Tongue (tissue), 3 donors: ENCODE measurements at places on chromosomes 2 and 18.

- no peak for DNase-seq
Measured at GRCh38 chr2:168748461-168748860, 54.0 kb upstream of the NOSTRIN start.

GRCh38 chr2:207812726-207813080 is 43.0 kb upstream of the FZD5 start:
- DNase-seq = no peak

GRCh38 chr2:217326238-217327022 is 466.6 kb upstream of the TNP1 start:
- no peak for DNase-seq

- peak; percentile 48 for DNase-seq
Measured at GRCh38 chr2:126154256-126154785, 501.6 kb upstream of the GYPC start.

DNA sequence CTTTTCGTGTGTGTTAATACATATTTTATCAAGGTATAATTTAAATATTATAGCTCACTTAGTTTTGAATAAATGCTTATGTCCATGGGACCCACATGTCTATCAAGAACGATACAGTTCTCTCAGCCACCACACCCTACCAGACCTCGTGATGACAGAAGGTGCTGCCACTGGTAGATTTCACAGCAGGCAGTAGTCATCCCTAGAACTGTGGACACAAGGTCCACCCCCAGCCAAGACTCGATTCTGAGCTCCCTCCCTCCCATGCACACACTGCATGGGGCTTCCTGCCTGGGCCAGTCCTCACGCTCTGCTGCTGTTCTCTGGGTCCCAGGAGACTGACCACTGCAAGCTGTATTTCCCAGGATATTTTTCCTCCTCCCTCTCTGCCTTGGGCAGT is 26.5 kb upstream of the CREB1 start:
- DNase-seq = no peak

- DNase-seq = no peak
Measured at GRCh38 chr18:13290856-13291271, 72.3 kb downstream of the LDLRAD4 start.

- DNase-seq = no peak
Measured at GRCh38 chr2:12343141-12343540, 373.6 kb upstream of the TRIB2 start.

GRCh38 chr18:62101321-62101721 is 85.5 kb downstream of the PIGN start:
- DNase-seq = peak; percentile 76

DNA sequence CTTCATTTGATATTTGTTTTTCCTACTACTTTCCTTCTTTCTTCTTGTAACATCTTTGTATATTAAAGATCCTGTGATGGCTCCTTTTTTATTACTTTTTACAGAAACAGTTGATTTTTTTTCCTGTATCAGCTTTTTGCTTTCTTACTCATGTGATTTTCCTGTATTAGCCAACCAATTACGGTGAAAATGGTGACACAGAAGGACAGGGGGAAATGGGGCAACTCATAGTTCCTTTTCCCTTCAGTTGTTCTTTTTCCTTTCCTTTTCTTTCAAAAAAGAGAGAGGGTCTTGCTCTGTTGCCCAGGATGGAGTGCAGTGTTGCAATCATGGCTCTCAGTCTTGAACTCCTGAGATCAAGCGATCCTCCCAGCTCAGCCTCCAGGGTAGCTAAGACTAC is 117.8 kb downstream of the ATL2 start:
- DNase-seq = no peak

DNA sequence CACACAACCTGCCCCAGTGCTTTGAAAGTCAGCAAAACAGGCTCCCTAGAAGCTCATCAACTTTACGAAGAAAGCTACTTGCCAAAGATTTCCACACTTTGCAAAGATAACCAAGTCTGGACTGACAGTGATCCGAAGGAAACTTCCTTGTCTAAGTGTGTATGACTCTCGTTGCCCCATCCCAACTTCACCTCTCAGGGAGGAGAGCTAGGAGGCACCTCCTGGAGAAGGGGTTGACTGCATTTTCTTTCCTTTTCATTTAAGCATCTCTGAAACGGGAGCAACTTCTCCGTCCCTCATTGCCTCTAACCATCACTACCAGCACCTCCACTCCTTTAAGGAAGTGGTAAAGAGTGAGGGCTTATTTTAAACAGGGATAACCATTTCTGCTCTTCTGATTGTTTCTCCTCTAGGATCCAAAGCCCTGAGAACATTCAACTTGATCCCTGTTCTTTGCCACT is 7.0 kb downstream of the ZEB2 start:
- peak; percentile 55 for DNase-seq

- no peak for DNase-seq
Measured at GRCh38 chr18:37259711-37260110, 305.9 kb downstream of the CELF4 start.

- peak; percentile 94 for DNase-seq
Measured at GRCh38 chr2:20071397-20072383, 20.3 kb upstream of the LAPTM4A start.

DNA sequence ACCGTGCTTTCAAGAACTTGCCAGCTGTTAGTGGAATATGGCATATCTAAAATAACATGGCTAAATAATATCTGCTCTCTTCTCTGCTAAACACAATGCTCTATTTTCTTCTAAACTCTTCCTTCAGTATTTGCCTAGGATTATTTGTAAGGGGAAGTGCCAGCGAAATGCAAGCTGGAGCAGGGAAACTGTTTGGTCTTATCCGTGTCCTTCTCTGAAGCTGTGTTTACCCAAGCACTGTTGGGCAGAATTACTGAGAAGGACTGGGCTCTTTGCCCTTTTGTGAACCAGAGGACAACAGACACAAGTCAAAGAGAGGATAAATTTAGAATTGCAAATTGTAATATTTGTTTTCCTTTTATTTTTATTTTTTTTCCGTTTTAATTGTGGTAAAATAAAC is 23.6 kb downstream of the CPO start:
- DNase-seq = no peak

GRCh38 chr2:162175714-162176113 is 23.7 kb upstream of the GCG start:
- DNase-seq = no peak

DNA sequence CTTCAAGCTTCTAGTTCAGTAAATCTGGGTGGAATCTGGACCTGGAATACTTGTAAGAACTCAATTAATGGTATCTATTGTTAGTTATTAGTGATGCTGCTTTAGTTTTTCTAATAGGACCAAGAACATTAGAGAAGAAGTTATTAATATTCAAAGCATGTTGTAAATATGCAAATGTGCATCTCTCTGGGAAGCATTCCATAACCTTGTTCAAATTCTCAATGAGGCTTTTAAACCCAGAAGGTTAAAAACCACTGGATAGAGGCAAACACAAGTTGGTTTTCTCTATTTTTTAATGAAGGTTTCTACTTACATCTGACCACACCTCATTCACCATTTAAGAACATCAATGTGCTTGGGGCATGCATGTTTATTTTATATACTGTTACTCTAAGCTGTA is 16.1 kb upstream of the ACVR1C start:
- no peak for DNase-seq

GRCh38 chr2:47205576-47206141 is 50.6 kb upstream of the STPG4 start:
- DNase-seq = no peak

DNA sequence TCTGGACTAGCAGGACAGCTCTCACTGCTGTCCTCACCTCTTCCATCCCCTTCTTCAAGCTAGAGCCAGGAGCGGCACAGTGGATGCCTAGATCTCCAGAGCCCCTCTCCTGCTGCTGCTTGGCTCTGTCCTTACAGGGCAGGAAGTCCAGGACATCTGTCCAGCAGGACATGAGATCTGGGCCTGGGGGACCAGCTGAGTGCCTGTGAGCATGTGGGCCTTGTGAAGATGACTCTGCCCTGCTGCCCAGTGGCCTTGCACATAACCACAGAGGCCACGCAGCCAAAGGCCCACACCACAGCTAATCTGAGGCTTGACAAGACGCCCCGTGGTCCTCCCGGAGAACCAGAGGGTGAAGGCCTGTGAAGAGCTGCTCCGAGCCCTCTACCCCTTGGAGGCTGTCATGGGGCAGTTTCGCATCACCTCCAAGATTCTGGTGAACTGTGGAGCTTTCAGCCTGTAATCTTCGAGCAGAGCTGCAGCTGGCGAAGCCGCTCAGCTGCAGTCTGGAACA is 516.7 kb upstream of the HS6ST1 start:
- DNase-seq = no peak

DNA sequence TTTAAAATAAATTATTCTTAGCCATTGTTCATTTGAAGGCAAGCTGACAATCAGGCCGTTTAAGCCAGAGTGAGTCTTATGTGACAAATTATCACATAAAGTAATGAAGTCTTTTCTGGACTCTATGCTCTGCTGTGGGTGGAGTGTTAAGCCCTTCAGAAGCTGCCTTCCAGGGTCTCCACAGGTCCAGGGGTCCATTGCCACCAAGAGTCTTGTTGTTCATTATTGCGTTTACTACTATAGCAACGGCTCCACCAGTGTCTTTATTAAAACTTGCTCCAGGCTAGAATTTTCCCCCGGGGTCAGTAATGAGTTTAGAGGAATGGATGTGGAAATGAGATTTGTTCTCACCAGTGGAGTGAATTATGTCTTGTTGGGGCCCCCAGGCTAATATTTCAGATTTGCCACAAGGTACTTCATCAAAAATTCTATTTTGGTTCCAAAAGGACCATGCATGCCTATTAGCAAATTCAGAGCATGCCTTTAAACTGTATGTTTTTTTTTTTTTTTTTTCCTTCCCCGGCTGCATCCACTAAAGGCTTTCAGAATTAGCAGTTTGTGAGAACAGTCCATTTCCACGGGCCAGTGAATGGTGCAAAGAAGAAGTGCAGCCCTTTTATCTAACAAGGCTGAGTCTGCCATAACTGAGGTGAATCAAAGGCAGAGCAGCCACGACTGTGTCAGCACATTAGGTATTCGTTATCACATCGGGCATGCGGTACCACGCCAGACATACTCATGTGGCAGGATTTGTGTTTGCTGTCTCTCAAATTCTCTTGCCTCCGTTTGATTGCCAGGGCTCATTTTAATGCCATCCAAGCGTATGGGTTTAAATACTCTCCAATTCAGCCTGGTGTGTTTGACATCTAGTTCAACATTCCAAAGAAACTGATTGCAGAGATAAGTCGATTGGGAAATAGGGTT is 26.2 kb upstream of the LRRTM1 start:
- no peak for DNase-seq

DNA sequence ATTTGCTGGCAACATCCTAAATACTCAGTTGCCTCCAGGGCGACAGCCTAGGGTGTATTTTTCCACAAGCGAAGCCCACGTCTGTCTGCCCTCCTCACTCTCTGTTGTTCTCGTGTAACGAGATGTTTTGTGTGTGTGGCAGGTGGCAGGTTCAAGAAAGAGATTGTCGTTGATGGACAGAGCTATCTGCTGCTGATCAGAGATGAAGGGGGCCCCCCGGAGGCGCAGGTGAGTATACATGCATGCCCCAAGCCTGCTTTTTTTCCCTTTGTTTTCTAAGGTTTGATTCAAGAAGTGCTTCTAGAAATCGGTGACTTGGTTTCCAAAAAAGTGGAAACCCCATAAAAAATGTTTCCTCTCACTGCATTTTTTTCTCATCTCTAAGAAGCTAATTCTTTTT is 247.0 kb downstream of the AGAP1 start:
- no peak for DNase-seq

DNA sequence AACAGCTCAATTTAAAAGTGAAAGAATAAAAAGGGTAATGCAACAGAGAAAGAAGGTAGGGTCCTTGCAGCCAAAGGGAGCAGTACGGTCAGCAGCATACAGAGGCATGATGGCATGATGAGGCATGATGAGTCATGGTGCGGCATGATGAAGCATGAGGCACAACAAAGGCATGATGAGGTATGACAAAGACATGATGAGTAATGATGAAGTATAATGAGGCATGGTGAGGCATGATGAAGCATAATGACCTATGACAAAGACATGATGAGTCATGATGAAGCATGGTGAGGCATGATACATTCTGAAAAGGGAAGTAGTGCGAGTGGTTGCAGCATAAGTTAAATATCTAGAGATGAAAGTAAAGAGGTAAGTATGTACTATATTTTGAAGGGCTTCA is 673.2 kb downstream of the TMEM182 start:
- DNase-seq = no peak

- no peak for DNase-seq
Measured at GRCh38 chr2:221458578-221458977, 113.5 kb downstream of the EPHA4 start.

GRCh38 chr2:59684116-59684770 is 869.2 kb downstream of the BCL11A start:
- no peak for DNase-seq

DNA sequence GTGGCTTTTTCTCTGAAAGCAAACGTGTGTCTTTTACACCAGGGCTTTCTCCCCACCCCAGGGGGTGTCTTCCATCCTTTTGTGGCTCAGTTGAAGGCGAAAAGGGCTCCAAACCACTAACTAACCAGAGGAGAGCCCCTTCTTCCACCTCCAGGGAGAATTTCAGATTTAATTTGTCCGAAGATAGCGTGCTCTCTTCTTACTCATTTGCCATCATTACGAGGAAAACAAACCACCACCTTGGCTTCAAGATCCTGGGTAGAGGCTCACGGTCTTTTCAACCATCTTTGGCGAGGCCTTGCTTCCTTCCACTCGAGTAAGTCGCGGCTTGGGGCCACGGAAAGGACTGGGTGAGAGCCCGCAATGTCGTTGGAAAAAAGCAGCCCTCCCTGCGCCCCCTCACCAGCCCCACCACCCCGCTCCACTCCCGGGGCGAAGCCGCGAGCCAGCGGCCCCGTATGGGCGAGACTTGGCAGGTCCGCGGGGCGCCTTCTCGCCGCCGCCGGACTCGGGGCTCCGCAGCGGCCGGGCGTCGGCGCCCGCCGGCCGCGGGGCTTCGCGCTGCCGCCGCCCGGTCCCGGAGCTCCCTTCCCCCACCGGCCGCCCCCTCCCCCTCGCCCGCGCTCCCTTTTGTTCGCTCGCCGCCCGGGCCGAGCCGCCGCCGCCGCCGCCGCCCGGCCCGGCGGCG is 1.7 kb upstream of the ZNF532 start:
- peak; percentile 64 for DNase-seq

DNA sequence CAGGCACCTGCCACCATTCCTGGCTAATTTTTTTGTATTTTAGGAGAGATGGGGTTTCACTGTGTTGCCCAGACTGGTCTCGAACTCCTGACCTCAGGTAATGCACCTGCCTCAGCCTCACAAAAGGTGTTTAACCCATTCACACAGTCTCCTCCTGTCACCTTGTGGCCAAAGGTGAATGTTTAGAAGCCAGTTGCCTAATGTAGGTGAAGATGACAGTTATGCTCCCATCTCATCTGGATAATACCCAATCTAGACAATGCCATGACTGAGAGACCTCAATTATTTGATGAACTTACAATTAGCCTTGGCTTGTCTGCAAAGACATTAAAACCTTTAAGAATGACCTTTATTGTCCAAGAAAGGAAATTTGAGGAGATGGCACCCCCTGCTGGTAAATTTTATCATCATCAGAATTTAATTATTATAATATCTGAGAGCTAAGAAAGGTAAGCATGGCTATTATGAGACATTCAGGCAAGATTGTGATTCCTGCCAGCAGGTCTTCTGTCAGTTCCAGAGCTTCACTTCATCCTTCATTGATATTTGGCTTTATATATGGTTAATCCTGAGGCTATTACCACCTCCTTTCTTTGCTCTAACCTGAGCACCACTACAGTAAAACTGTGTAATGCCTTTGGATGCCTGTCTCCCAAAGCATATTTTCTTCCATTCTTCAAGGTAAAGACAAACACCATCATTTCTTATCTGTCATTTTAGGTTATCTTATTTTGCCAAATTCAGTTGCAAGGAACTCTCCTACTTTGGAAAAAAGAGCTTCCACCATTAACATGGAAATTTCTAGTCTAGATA is 117.6 kb downstream of the FAM124B start:
- peak; percentile 75 for DNase-seq
